GDM1 (cell line): ENCODE measurements at places on chromosomes 4 and X.

- DNase-seq: no peak
Measured at GRCh38 chrX:18676050-18676449, 4.1 kb upstream of the RS1 start.

DNA sequence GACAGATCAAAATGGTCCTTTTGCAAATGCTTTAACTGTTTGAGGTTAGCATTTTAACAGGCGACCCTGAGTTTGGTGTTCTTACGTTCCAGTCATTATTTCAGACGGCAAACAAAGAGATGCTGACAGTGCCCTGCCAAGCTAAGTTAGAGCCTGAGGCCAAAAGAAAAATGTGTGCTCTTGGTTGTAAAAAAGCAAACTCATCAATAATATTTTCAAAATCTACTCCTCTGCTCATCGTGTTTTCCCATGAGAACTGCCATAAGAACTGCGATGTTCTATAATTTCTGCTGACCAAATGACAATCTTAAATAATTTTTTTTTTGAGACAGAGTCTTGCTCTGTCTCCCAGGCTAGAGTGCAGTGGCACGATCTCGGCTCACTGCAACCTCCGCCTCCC is 62.7 kb upstream of the BCLAF3 start:
- no peak for DNase-seq

- DNase-seq: no peak
Measured at GRCh38 chr4:85774000-85774399, 299.1 kb downstream of the ARHGAP24 start.

GRCh38 chr4:85889314-85889713 is 414.4 kb downstream of the ARHGAP24 start:
- DNase-seq: no peak

DNA sequence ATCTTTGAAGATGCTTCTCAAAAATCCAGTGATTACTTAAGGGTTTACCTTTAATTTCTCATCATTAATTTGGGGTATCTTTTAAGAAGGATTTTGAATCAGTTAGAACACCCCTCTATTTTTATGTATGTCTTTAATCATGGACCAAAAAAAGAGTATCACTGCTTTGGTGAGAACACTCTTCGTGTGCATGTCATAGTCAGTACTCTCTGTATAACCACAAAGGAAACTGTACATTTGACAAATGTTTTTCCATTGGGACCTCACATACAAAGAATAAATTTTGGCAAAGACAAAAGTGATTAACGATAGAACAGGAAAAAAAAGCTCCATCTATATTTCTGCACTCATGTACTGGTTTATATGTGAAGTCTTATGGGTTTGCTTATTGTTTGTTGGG is 31.3 kb downstream of the FAM241A start:
- DNase-seq: no peak

- DNase-seq: no peak
Measured at GRCh38 chr4:3401436-3402171, 40.2 kb upstream of the HGFAC start.

DNA sequence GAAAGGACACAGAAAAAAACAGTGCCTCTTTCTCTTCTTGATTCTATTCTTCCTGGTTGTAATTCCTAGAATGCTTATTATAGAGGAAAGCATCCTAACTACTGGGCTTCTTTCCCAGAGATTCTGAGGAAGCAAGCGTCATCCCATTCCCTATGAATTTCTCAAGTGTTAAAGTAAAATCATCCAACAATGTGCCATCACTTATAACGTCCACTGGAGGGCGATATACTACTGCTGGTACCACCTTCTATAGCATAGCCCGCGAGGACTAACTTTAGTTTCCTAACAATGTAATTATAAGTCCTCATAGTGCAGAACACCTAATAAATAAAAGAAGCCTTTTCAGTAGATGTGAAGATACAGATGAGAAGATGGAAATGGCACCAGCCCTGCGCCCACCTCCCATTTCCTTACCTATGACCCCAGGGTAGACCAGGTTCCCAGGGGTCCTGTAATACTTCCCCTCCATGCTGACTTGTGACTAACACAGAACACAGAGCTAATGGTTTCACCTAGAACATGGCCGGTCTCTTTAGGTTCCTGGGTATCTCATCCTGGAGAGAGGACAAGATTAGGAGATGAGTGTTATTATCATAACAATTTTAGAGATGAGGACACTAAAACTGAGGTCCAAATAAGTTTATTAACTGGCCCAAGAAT is 4.2 kb downstream of the CENPVL3 start:
- DNase-seq: no peak

- DNase-seq: no peak
Measured at GRCh38 chr4:39205476-39205875, 23.1 kb downstream of the WDR19 start.

GRCh38 chrX:154750301-154751202 is at the start of gene GAB3:
Gene GAB3 (minus strand): TSS chrX:154751077. CDS start chrX:154751025, 52 bp downstream.
- peak; percentile 42 for DNase-seq

- DNase-seq: no peak
Measured at GRCh38 chrX:155086961-155087735, 15.8 kb downstream of the BRCC3 start.

DNA sequence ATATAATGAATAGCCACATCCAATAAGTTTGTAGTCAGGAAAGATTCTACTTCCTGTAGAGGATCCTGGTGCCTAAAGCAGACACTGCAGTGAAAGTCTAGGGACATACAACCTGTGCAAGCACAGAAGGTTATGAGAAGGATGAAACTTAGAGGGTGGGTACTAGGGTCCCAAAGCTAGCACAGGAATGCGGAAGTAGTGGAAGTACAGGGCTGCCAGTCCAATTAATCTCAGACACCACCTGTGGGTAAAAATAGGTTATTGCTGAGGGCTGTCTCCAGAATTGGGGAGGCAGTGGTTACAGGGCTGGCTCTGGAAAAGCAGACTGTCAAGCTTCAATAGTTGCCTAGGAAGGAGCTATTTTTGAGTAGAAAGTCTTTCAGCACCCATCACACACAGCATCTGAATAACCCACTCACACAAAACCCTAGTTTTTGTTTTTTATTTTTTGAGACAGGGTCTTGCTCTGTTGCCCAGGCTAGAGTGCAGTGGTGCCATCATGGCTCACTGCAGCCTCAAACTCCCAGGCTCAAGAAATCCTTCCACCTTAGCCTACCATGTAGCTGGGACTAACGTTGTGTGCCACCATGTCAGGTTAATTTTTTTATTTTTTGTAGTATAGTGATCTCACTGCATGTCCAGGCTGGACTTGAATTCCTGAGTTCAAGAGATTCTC is 50.8 kb upstream of the ELF2 start:
- peak; percentile 8 for DNase-seq

DNA sequence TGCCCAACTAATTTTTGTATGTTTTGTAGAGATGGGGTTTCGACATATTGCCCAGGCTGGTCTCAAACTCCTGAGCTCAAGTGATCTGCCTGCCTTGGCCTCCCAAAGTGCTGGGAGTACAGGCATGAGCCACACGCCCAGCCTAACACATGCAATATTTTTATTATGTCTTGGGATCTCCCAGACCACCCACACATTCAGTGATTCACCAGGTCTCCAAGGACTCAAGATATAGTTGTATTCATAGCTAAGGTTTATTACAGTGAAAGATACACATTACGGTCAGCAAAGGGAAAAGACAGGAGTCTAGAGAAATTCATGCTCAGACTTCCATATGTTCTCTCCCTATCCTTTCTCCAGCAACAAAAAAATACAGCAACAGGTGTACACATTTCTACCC is 25.5 kb upstream of the FAM120C start:
- no peak for DNase-seq

GRCh38 chr4:76012388-76012801 is 5.1 kb upstream of the CXCL9 start:
- no peak for DNase-seq

GRCh38 chr4:114890773-114891172 is 222.6 kb downstream of the NDST4 start:
- DNase-seq: no peak

GRCh38 chrX:40908857-40909475 is 173.6 kb upstream of the MED14 start:
- no peak for DNase-seq

GRCh38 chr4:184645904-184646610 is 3.2 kb downstream of the CASP3 start:
- no peak for DNase-seq

GRCh38 chr4:151420250-151420807 is 11.4 kb downstream of the FHIP1A start:
- DNase-seq: no peak

GRCh38 chr4:175953960-175954521 is 111.6 kb upstream of the WDR17 start:
- DNase-seq: no peak

DNA sequence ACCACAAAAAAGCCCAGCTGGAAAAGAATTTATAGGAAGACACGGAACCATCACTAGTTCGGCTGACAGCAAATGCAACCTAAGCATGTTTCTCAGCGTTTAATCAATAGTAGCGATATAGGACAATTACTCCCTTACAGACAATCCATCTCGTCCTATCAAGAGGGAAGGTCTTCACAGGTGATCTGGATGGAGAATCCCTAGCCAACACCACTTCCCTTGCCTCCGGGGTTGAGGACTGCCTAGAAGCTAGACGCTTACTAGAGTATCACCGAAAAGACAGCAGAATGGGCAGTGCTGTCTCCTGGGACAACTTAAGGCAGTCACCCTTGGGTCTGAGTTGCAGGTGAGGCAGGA is 32.1 kb upstream of the MAML3 start:
- DNase-seq: no peak

GRCh38 chrX:97854086-97854485 is 970.4 kb downstream of the RPA4 start:
- DNase-seq: no peak

DNA sequence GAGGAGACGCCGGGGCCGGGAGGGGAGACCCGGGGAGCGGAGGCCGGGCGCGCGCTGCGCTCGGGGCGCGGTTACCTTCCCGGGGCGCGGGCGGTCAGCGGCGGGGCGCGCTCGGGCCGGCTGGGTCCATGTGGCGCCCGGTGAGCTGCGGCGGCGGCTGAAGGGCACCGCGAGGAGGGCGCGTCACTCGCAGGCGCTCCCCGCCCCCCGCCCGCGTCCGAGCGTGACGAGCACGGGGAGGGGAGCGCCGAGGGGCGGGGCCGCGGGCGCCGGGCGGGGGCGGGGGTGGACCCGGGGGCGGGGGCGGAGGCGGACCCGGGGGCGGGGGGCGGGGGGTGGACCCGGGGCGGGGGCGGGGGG is at the start of gene CPLX1:
Gene CPLX1, minus strand, starts transcription at position 159 of the 360 bp plus-strand sequence. CDS start 1,607 bp downstream, outside the sequence.
- DNase-seq: no peak

DNA sequence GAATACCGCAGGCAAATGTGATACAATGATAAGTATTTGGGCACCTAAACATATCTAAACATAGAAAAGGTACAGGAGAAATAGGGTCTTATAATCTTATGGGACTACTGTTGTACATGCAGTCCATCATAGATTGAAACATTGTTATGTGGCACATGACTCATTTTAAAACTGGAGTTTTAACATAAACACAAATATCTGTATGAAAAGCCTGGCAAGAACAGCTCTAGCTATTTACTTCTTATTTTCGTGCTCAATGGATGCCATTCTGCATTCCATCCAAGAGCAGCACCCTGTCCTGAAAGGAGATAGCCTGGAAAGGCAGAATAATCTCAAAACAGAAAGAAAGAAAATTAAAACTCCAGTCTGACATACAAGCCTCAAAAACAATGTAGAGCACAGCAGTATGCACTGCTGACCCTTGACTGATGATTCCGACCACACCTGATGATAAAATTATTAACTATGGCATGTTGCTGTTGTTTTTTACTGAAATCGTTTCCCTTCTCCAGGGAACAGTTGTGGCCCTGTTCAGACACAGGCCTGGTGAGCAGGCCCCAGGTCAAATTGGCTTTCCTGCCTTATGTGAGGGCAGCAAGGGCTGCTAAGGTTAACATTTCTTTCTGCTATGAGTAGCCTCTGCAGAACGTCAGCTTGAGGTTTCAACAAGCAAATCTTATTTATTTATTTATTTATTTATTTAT is 152.7 kb downstream of the APBB2 start:
- no peak for DNase-seq

DNA sequence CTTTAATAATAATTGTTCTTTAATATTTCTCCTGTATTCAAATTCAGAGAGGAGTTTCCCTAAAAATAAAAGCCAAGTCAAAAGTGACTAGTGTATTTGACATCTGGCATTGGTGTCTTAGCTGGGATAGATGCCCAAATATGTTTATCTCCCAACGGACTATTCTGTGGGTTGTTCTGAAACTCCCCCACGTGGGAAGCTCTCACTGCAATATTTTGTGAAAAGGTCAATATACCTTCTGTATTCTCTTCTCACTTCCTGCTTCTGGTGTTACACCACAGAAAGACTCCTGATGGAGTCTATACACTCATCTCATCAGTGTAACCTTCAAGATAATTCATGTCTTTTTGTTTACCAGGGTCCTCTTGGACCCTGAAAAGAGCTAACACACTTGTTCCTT is 2052.8 kb upstream of the TENM3 start:
- DNase-seq: no peak

DNA sequence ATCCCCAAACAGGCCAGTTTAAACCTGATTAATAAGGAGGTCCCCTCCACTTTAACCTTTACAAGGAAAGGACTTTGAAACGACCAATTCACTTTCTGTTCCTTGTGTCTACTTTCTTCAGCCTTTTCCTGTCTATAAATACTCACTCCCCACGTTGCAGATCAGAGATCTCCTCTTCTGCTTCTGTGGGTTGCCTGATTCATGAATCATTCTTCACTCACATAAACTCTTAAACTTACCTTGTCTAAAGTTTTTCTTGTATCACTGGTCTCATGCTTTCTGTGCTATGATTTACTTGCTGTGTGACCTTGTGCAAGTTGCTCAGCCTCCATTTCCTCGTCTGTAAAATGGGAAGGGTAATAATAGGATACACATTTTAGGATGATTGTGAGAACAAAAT is 236.1 kb downstream of the QDPR start:
- DNase-seq: no peak

DNA sequence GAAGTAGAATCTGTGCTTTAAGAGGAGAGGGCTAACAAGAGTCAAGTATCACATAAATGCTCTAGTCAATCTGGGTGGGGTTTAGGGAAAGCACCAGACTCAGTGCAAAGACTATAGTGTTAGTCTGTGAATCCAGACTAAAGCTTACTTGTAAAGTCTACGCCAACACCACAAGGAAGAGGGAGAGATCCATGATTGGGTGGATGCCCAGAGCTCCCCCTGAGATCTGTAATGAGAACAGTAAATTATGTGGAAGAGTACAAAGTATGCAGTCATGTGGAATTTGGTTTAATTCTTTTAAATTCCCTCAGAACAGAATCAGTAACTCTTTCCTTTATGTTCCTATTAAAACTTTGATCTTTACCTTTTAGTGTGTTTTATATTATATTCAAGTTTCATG is 354.7 kb upstream of the SPANXN4 start:
- no peak for DNase-seq

DNA sequence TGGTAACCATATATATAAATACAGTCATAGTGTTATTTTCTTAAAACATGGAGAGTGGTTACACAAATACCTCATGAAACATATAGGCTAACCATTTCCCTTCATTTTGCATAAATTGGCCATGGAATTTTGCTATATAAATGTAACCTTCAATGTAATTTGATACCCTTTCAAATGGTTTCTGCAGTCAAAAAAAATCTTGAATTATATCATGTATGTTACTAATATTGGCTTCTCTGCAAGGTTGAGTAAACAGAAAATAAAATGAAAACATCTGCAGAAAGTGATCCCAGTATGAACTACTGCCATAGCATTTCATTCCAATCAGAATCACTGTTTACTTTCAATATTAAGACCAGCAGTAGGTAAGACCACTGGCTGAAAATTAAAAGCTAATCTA is 1165.9 kb upstream of the TENM3 start:
- DNase-seq: no peak

- no peak for DNase-seq
Measured at GRCh38 chr4:48271626-48272025, 2.0 kb upstream of the TEC start.
